ENCODE measurements at places on chromosomes 4 and X. TPM values are rescaled to one million over a fixed set of nuclear protein-coding genes. Genes with fewer than 3 reads are reported as not detected.

The FAM47A gene
- polyA plus RNA-seq = not detected

- no peak for DNase-seq
Observed at GRCh38 chr4:107348188-107349050, 312.3 kb upstream of the DKK2 start.

- DNase-seq = no peak
Observed at GRCh38 chrX:13430136-13430827, 110.4 kb upstream of the ATXN3L start.

DNA sequence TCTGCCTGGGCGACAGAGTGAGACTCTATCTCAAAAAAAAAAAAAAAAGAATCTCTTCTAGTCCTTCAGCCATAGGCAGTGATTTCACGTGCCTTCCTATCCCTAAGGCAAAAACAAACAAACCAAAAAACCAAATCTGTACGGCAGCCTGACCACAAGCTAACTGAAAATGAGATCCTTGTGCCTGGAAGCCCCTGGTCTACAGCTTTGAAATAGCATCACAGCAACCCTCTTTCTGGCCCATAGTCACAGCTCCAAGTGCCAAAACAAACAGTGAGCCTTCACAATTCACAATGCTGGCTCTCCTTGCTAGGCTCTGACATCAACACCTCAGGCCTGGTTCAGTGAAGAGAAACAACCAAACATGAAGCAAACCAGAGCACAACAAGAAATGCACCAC lies 46.1 kb downstream of the TMEM150C start:
- peak; percentile 22 for DNase-seq

The CSN1S1 gene
- not detected for polyA plus RNA-seq

DNA sequence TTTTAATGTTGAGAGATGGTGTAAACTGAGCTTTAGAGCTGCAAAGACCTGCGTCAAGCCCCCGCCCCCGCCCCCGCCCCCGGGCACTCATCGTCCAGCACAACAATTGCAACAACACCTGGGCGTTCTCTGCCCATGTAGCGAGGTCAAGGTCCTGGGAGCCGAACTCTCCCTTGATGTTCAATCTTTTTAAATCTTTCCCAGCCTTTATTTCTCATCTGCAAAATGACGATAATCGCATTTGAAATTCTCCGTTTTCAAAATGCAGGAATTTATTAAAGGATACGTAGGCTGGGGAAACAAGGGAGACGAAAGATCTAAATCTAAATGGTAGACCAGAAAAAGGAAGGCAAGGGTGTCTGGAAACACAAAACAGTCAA lies 648 bp upstream of the MSMO1 start:
- DNase-seq = no peak

The GSTCD gene
- polyA plus RNA-seq = 14.1 TPM
